ENCODE measurements at places on chromosomes 2 and 18.

GRCh38 chr2:60756097-60757087 lies at the start of gene PAPOLG:
TSS of gene PAPOLG (plus strand) at chr2:60756268. CDS start at chr2:60756479, 211 bp downstream.
- H3K4me3 ChIP-seq: peak within 1 kb of the TSS; percentile 82
- peaks cover 13% of the 10 kb centered on the region for H3K4me1 ChIP-seq
- H3K36me3 ChIP-seq: no peaks in the 10 kb centered on the region
- DNase-seq: peak; percentile 93

DNA sequence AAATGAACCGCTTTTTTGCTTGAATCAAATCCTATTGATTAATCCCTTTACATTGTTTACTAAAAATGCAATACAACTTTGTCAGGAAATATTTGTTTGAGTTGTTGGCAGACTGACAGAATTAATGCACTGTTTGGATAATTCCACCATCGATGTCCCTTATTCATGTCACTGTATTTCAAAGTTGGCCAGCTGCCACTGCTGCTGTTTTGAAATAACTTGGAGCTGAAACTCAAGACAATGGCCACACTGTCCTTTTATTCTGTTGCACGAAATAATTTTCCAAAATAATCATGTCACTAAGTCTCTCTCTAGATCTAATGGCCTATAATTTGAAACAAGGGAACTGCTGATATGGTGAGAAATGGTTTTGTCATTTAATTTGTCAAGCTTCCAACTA lies 55.2 kb upstream of the PAX3 start:
- no peak for DNase-seq
- no peak overlapping the region for H3K4me3 ChIP-seq
- no peaks in the 10 kb centered on the region for H3K4me1 ChIP-seq
- no peak overlapping the region for H3K27ac ChIP-seq
- no peaks in the 10 kb centered on the region for H3K36me3 ChIP-seq
- no peaks in the 10 kb centered on the region for H3K27me3 ChIP-seq

- peak overlapping the region; percentile 88 for H3K4me3 ChIP-seq
- no peaks in the 10 kb centered on the region for H3K27me3 ChIP-seq
- no peaks in the 10 kb centered on the region for H3K4me1 ChIP-seq
- peak overlapping the region; percentile 84 for H3K27ac ChIP-seq
These were observed 657 bp upstream of the BIN1 start for GRCh38 chr2:127107622-127107999.

- H3K4me1 ChIP-seq: peaks cover 8% of the 10 kb centered on the region
- no peaks in the 10 kb centered on the region for H3K27me3 ChIP-seq
- H3K4me3 ChIP-seq: no peak overlapping the region
These were observed 128.2 kb downstream of the KCNH7 start for GRCh38 chr2:162710287-162710890.

DNA sequence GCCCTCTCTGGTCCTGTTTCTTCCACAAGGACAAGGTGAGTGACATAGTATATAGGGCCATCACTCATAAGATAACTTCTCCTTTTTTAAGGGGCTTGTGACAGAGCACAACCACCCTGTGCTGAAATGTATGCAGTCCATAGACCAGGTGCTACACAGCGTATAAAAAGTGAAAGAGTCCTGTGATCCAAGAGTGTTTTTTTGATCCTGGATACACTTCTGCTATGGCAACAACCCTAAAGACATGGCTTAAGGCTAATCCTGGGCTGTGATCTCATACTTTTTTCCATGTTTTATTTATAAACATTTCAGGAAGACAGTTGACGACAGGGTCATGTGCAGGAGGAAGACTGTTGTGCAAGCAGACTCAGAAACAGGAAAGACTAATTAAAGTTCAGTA lies 400.5 kb upstream of the TCF4 start:
- no peak overlapping the region for H3K4me3 ChIP-seq
- no peak for DNase-seq
- H3K27me3 ChIP-seq: no peaks in the 10 kb centered on the region
- H3K4me1 ChIP-seq: no peaks in the 10 kb centered on the region
- no peak overlapping the region for H3K27ac ChIP-seq
- H3K36me3 ChIP-seq: no peaks in the 10 kb centered on the region

DNA sequence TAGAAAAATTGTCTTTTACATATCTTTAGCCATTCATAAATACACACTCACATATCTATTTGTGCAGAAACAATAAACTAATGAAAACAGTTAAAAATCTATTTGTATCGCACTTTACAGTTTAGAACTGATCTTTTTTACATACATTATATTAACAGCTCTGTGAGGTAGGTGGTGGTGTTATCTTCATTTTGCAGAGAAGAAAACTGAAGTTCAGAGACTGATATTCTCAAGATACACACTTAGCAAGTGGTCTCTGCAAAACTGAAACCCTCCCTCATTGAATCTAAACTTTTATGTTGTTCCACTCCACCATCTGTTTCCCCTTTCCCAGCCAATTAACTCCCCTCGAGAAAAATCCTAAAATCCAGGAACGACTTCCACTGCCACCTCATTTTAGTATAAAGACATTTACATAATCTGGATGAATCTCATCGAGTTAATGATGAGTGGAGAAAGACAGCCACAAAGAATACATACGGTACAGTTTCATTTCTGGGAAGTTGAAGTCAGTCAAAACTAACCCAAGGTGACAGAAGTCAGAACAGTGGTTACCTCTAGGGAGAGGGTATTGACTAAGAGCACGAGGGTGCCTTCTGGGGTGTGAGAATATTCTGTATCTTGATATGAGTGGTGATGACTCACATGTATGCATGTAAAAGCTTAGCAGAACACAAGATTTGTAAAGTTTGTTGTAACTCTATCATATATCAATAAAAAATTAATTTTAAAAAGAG lies 524.2 kb upstream of the TCF4 start:
- H3K36me3 ChIP-seq: no peaks in the 10 kb centered on the region
- H3K4me3 ChIP-seq: no peak overlapping the region
- no peaks in the 10 kb centered on the region for H3K27me3 ChIP-seq
- no peaks in the 10 kb centered on the region for H3K4me1 ChIP-seq

DNA sequence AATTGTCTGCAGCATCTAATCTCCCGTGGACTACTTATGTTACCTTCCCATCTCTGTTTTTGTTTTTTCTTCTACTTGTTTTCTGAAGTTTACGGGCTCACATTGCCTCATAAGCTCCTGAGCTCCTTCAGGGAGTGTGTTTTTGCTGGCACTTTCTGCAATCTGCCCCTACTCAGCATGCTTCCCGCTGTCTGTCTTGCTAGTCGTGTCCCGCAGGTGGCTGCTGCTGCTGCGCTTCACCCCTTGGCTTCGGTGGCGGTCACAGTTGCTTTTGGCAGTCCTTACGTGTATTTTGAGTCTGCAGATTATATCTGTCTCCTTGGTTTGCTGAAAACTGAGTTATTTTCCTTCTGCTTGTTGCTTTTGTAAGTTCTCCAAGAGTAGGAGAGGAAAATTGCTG lies 37.3 kb downstream of the FER1L5 start:
- H3K36me3 ChIP-seq: no peaks in the 10 kb centered on the region
- peaks cover 15% of the 10 kb centered on the region for H3K4me1 ChIP-seq
- H3K27me3 ChIP-seq: no peaks in the 10 kb centered on the region
- no peak overlapping the region for H3K4me3 ChIP-seq
- no peak for DNase-seq
- H3K27ac ChIP-seq: no peak overlapping the region

- DNase-seq: no peak
- H3K4me1 ChIP-seq: no peaks in the 10 kb centered on the region
- H3K36me3 ChIP-seq: peaks cover 7% of the 10 kb centered on the region
- no peak overlapping the region for H3K4me3 ChIP-seq
These were observed 67.4 kb downstream of the SMAD2 start for GRCh38 chr18:47863041-47863440.

- no peak for DNase-seq
- H3K27me3 ChIP-seq: no peaks in the 10 kb centered on the region
- H3K4me1 ChIP-seq: peaks cover 25% of the 10 kb centered on the region
- H3K36me3 ChIP-seq: no peaks in the 10 kb centered on the region
These were observed 632 bp downstream of the AFTPH start for GRCh38 chr2:64524604-64525316.

DNA sequence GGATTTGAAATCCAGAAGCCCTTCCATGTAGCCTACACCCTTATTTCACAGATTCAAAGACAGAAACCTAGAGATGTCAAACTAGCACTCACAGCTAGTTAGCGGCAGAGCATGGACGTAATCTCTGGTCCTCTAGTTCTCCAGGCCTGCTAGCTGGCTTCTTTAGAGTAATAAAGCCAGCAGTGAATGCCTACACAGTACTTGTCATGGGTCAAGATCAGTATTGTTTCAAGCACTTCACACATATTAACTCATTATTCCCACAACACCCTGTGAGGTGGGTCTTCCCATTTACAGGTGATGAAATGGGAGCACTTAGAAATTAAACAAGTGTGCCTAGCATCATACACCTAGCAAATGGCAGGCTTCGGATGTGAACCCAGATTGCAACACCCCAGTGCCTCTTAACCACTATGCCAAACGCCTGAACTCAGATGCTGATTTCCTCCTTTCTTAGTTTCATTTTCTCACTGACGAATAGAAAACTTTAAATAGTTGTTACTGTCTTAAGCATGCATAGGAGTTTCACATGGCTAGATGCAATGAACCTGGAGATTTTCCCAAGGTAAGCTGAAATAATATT lies 14.5 kb upstream of the ZBTB14 start:
- no peaks in the 10 kb centered on the region for H3K36me3 ChIP-seq
- DNase-seq: no peak
- H3K27me3 ChIP-seq: no peaks in the 10 kb centered on the region
- H3K27ac ChIP-seq: peak overlapping the region; percentile 6

GRCh38 chr2:120287183-120288015 lies 34.7 kb downstream of the RALB start:
- H3K4me1 ChIP-seq: no peaks in the 10 kb centered on the region
- no peak overlapping the region for H3K27ac ChIP-seq
- H3K4me3 ChIP-seq: no peak overlapping the region
- no peaks in the 10 kb centered on the region for H3K36me3 ChIP-seq

DNA sequence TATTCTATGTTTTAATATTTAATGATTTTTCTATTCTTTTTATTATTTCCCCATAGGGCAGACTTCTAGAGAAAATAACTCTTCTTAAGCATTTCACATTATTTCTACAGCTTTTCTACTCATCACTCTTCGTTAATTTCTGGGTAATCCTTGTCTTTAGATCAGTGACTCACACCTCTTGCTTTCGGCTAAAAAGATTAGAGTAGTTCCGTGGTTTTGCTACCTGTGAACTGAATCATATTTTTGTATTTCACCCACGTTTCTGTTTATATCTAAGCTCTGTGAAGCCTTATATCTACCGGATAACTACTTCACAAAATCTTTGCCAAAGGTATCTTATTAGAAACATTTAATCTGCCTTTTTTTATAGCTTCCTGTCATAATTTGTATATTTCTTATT lies 685.5 kb upstream of the FSHR start:
- DNase-seq: no peak
- no peaks in the 10 kb centered on the region for H3K4me1 ChIP-seq
- no peaks in the 10 kb centered on the region for H3K36me3 ChIP-seq
- H3K27me3 ChIP-seq: peaks cover 4% of the 10 kb centered on the region
- no peak overlapping the region for H3K4me3 ChIP-seq

DNA sequence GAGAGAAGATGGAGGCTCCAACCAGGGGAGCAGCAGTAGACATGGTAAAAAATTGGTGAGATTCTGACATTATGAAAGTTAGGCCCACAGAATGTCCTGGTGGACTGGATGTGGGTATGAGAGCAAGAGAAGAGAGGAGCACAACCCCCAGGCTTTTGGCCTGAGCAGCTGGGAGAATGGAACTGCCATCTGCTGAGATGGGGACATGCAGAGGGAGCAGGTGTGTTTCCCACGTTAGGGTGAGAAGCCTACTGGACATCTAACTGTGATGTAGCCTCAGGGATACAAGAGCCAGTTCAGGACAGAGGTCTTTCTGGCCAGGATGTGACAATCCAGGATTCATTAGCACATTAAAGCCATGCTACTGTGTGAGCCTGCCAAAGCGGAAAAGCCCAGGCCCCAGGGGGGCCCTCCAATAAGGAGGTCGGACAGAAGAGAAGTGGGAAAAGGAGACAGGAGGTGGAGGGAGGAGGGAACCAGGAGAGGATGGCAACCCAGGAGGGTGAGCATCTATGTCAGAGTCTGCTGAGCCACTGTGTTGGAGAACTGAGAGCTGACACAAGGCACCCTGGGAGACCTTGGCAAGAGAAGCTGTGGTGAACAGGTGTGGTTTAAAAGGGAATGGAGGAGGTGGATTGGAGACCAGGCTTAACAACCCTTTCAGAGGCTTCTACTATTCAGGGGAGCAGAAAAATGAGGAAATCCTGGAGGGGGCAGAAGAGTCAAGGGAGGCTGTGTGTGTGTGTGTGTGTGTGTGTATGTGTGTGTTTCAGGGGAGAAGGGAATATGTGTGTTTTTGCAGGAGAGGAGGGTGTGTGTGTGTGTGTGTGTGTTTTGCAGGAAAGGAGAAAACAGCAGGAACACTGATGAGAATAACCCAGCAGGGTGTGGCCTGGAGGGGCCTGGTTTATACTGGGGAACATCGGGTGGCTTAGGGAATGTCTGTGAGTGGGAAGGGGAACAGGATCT lies 10.5 kb downstream of the CYB5A start:
- DNase-seq: no peak
- H3K27me3 ChIP-seq: no peaks in the 10 kb centered on the region
- H3K27ac ChIP-seq: peak overlapping the region; percentile 54
- no peaks in the 10 kb centered on the region for H3K36me3 ChIP-seq
- no peak overlapping the region for H3K4me3 ChIP-seq
- H3K4me1 ChIP-seq: peaks cover 79% of the 10 kb centered on the region

- no peak for DNase-seq
- H3K4me3 ChIP-seq: no peak overlapping the region
- H3K4me1 ChIP-seq: no peaks in the 10 kb centered on the region
- no peaks in the 10 kb centered on the region for H3K27me3 ChIP-seq
These were observed 283.0 kb downstream of the TMX3 start for GRCh38 chr18:68431922-68432198.

GRCh38 chr18:48872234-48873145 lies 78.3 kb downstream of the SMAD7 start:
- no peak overlapping the region for H3K4me3 ChIP-seq
- no peaks in the 10 kb centered on the region for H3K36me3 ChIP-seq
- no peak for DNase-seq

GRCh38 chr2:98241592-98241991 lies 104.7 kb upstream of the CNGA3 start:
- H3K27ac ChIP-seq: no peak overlapping the region
- no peaks in the 10 kb centered on the region for H3K27me3 ChIP-seq
- H3K36me3 ChIP-seq: no peaks in the 10 kb centered on the region
- H3K4me3 ChIP-seq: no peak overlapping the region

DNA sequence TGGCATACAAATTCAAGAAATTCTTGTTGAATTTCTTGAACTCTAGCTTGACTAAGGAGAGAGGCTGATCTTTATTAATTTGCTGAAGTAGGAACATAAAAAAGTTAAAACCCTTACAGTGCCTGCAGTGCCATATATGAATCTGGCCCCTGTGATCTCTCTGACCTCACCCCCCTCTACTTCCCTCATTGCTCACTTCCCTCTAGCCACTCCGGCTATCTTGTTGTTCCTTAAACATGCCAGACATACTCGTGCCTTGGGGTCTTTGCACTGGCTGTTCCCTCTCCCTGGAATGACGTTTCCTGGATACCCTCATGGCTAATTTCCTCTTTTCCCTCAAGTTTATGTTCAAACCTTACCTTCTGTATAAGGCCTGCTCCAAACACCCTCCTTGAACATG lies 246.3 kb upstream of the SIX2 start:
- no peaks in the 10 kb centered on the region for H3K4me1 ChIP-seq
- no peak overlapping the region for H3K27ac ChIP-seq
- H3K27me3 ChIP-seq: no peaks in the 10 kb centered on the region
- no peak for DNase-seq
- no peaks in the 10 kb centered on the region for H3K36me3 ChIP-seq
- H3K4me3 ChIP-seq: no peak overlapping the region

Data from pancreas (tissue), 10 donors.